Stimulated activated CD4-positive, alpha-beta T cell treated with anti-CD3 and anti-CD28 coated beads, TNF-alpha, amount 100 ng/mL, for 1 hour (primary cell): ENCODE measurements at places on chromosomes 1 and 21.

- DNase-seq, result no peak
Observed at GRCh38 chr1:115679141-115679611, 37.4 kb downstream of the VANGL1 start.

- no peak for DNase-seq
Observed at GRCh38 chr1:43881415-43881814, 52.2 kb upstream of the ARTN start.

GRCh38 chr21:33732038-33732437 lies 89.7 kb downstream of the ITSN1 start:
- no peak for DNase-seq

- no peak for DNase-seq
Observed at GRCh38 chr1:25804244-25804963, 4.4 kb downstream of the SELENON start.

DNA sequence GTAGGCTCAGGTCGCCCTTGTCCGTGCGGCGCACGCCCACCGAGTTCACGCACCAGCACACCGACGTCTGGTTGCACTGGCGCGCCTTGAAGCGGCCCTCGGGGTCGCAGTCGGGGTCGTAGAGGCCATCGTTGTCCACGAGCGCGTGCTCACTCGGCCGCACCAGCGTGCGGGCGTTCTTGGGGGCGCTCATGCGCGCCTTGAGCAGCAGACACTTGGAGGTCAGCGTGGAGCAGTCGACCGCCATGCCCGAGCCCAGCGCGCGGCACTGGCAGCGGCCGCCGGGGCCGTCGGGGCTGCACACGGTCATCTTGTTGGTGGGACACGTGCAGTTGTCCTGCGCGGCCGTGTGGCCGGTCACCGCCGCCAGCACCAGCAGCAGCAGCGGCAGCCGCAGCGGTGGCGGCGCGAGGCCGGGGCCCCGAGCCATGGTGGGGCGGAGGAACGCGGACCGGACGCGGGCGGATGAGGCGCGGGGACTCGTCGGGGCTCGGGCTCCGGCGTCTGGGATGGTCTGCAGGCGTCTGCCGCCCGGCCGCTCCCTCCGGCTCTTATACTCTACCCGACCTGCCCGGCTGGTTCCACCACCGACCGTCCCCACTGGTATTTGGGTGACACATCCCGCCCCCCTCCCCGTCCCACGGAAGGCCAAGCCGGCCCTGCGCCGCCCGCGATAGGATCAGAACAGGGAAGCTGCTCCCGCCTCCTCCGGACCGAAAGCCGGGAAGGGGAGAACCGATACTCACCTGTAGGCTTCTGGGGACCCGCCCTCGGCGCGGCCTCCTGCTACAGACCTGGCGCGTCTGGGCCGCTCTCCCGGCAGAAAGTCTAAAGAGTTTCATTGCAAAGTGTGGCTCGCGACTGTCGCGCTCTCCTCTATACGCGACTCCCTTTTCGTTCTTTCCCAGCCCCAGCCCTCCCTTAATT lies at the start of gene TACSTD2:
Gene TACSTD2 (minus strand): TSS at position 526 of the 927 bp plus-strand sequence. CDS start 96 bp downstream, at position 430.
- DNase-seq, result no peak

DNA sequence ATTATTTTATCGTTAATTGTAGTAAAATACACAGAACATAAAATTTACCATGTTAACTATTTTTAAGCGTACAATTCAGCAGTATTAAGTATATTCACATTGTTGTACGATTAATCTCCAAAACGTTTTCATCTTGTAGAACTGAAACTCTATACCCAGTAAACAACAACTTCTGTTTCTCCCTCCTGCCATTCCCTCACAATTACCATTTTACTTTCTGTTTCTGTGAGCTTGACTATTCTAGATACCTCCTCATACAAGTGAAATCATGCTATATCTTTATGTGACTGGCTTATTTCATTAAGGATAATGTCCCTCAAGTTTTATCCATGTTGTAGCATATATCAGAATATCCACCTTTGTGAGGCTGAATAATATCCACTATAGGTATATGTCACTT lies 156.8 kb downstream of the ST6GALNAC3 start:
- DNase-seq, result no peak

- DNase-seq, result no peak
Observed at GRCh38 chr1:91569411-91570119, 68.9 kb downstream of the CDC7 start.

GRCh38 chr1:154436433-154436832 lies 31.3 kb downstream of the IL6R start:
- DNase-seq, result no peak

GRCh38 chr1:168261390-168261789 lies 19.3 kb upstream of the TBX19 start:
- DNase-seq, result no peak

DNA sequence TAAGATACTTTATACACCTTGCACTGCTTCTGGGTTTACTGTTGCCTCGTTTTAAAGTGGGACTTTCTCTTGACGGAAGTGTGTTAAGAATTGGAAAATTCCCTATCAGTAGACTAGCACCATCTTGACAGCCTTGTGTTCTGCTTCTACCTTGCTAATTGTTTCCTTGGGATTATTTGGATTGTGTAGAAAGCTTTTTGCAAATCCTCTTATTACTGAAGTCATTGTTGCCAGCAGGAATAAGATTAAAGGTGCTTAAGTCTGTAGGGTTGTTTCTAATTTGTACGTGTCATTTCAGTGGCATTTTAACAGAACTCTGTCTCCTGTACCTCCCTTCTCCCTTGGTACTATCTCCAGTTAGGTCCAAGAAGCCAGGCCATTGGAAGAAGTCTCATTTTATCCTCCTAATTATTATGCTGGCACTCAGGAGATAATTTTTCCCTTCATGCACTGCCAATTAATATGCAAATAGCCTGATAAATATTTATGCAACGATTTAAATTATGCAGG lies 107.7 kb downstream of the POU2F1 start:
- no peak for DNase-seq

DNA sequence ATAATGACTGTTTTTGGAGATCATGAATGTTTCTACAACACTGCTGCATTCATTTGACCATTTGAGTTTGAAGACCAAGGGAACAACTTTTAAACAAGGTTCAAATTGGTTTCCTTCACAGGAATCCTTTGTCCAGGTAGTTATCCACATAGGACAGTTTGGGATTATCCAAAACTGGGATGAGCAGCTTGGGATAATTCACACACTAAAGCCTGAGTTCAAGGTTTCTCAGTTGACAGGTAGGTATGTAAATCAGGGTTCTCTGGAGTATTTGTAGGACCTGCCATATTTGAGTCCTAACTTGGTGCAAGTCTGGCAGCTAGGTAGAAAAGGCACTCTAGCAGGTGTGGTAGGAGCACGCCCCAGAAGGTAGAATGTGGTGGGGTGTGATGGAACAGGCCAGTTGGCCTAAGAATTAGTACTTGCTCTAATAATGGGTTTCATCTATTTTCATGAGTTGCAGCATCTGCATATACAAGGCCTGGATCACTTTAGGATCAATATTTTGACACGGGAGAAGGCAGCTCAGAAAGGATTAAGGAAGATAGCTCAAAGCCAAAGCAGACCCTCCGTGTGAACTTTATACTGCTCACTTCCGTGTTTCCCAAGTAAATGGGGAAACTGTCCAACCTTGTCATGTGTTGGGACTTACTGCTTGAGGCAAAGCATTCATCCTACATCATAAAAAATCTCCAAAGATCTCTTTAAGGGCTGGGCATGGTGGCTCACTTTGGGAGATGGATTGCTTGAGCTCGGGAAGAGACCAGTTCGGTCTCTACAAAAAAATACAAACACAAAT lies 14.1 kb upstream of the RAB42 start:
- DNase-seq, result no peak

DNA sequence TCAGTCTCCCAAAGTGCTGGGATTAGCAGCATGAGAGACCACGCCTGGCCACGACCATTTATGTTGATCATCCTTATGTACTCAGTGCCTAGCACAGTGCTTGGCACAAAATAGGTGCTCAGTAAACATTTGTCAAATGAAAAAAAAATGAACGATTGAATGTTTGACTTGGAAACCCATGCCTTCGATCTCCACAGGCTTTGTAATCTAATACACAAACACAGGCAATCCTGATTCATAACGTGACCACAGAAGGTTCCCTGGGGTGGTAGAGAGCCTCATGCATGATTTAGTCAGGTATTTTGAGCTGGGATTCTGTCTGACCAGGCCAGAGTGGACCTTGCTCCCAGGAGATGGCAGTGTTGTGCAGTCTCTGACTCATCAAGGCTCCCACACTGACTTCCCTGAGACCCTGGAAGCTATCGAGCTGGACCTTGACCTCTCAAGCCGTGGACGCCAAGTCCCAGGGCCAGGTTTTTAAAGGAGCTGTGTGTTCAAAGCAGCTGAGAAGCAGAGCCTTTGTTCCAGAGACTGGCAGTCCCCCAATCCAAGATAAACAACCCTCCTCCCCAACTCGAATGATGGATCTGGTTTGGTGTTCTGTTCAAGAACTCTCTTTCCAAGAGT lies 81.1 kb downstream of the PGM1 start:
- no peak for DNase-seq

- DNase-seq, result no peak
Observed at GRCh38 chr1:182968151-182968741, 15.3 kb upstream of the SHCBP1L start.
